NCI-H524 (cell line): ENCODE measurements at places on chromosomes 6 and 20.

DNA sequence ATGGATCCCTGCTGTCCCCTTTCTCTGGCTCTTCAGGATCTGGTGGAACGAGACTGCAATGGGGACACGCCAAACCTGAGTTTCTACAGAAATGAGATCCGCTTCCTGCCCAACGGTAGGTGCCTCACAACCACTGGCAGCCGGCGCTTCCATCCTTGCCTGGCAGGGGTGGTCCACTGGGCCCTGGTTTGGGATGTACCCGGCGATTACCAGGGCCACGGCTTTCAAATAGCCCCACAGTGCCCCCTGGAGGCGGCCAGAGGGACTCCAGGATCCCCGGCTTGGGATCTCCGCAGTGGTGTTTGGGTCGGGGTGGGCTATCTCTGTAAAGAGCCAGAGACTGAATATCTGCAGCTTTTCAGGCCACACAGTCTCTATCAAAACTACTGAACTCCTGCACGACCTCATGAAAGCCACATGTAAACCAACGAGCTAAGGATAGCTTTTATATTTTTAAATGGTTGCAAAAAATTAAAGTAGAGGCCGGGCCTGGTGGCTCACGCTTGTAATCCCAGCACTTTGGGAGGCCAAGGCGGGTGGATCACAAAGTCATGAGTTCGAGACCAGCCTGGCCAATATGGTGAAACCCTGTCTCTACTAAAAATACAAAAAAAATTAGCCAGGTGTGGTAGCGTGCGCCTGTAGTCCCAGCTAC, 3.7 kb downstream of the OGFR start:
- DNase-seq = no peak

GRCh38 chr20:37377346-37378081, 31.6 kb downstream of the SRC start:
- DNase-seq = no peak

- no peak for DNase-seq
Observed at GRCh38 chr6:3535776-3536435, 79.1 kb upstream of the SLC22A23 start.

DNA sequence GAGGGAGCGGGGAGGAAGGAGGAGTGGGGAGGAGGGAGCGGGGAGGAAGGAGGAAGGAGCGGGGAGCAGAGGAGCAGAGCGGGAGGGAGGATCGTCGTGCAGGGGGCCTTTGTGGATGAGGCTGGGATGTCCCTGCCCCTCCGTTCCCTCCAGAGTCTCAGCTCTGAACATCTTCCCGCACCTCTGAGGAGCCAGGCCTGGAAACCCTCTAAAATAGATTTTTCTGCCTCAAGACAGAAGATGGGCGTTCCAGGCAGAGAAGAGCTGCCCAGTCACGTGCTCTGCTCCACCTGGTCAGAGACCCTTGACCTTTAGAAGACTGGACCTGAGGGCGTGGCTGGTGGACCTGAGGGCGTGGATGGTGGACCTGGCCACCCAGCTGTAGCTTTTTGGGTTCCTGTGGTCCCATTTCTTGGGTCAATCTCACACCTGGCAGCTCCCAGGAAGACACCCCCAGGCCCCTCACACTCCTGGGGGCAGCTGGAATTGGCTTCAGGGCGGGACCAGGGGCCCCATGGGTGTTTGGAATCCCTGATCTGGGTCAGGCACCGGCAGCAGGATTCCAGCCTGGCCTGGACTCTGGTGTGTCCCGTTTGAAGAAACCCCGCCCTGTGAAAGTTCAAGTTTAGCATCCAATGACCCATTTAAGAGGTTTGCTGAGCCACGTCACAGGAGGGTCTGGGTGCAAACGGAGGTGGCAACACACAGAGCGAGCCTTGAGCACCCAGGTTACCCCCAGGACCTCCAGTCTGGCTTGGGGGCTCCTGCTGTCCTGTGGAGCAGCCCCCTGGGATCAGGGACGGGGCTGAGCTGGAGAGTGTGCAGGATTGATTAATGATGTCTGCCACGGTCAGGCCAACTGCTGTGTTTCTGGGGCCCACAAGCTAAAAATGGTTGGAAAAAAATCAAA, 96.9 kb upstream of the BHLHE23 start:
- no peak for DNase-seq
